Left renal cortex interstitium (tissue), 4 donors: ENCODE measurements at places on chromosomes 4 and X.

DNA sequence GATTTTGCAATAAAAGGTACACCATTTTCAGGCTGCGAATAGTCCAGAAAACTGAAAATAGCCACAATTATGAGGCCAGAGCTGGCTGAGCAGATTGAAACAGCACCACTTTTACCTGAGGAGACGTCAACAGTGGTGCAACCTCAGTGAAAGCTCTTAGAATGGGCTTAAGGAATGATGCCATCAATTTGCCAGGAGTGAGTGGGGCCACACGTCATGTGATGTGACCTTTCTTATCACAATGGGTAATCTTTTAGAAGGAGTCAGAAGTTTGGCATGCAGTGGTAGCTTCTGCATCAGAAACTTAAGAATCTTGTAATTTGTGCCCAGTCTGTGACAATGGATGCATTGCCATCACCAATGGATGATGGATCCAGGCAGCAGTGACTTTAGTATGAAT lies 27.6 kb downstream of the ZNF81 start:
- DNase-seq: no peak

- DNase-seq: no peak
These were observed 934 bp upstream of the SEC31A start for GRCh38 chr4:82891707-82892466.

DNA sequence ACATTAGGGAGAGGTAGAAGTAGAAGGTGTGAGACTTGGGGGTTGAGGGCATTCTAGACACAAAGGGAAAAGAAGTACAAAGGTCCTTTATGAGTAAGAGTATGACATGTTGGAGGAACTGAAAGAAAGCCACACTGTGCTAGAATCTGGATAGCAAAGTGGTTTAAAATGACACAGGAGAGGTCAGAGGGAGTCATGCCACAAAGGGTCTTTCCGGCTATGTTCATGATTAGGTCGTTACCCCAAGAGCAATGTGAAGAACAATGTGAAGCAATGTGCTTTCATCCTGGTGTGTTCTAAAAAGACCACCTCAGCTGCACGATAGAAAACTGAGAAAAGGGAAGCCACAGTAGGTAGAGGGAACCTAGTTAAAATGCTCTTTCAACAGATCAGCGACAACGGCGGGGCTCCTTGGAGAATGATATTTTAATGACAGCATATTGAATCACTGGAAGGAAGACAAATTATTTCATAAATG lies 29.2 kb downstream of the SMIM14 start:
- DNase-seq: no peak

- DNase-seq: no peak
These were observed 111.1 kb downstream of the KLF8 start for GRCh38 chrX:56343219-56343618.
